ENCODE measurements at places on chromosomes 7 and 10. TPM values are rescaled to one million over a fixed set of nuclear protein-coding genes. Genes with fewer than 3 reads are reported as not detected.

- DNase-seq, result no peak
Observed at GRCh38 chr7:151076863-151077704, 3.5 kb downstream of the FASTK start.

- DNase-seq, result no peak
Observed at GRCh38 chr10:62694537-62695126, 109.9 kb upstream of the ADO start.

KLF6 gene
- 20.4 TPM for total RNA-seq

VSTM4 gene
- 2.6 TPM for total RNA-seq
